HFFc6 (cell line): ENCODE measurements at places on chromosomes 4 and X.

DNA sequence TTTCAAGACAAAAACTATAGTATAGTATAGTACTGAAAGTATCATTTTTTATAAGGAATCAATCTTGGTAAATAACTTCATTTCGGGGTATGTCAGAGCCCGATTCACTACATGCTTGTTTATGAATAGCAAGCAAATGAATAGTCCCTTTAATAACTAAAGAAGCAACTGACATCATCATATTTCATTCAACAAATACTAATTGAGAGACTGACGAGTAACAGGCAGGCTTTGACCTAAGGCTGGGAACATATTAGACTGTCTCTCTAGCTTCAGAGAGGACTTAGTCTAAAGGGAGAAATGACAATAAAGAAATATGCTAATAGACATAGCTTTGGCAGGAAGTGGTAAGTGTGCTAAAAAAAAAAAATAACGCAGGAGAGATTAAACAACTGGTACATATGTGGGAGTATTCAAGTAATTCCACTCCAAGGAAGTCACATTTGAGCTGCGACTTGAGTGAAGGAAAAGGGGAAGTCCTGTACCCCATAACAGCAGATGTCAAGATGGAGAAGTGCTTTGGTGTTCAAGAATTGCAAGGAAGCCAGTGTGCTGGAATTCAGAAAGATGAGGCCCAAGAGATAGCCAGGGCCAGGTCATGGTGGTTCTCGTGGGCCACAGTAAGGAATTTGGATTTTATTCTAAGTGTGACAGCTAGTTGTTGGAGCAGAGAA, 284.9 kb downstream of the FBXO8 start:
- no peak for DNase-seq

DNA sequence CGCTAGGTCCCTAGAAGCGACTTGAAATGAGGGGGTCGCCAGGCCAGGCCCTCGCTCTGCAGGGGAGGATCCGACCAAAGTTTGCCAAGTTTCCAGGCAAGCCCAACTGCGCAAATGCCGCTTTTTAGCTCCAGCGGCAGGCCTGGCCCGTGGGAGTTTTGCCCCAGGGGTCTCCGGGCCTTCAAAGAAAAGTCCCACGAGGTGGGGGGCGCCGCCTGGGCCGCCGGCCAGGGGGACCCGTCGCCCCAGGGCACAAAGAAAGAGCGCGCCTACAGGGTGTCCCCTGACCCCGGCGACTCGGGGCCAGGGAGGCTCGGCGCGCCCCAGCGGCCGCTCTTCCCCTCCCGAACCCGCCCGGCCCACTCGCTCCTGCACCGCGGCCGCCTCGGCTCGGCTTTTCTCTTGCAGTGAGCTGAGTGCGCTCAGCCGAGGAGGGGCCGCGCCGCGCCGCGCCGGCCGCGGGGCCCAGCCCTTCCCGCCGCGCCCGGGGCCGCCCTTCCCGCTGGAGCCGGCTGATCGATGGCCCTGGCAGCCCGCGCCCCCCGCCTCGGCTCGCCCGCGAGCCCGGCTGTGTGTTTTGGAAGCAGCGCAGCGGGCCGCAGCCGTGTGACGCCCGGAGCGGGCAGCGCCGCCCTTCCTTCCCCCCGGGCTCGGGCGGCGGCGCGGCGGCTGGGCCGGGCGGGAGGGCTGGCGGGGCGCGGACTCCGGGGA, 754 bp upstream of the KLF3 start:
- DNase-seq: no peak

GRCh38 chrX:38402118-38402517, 49.7 kb downstream of the OTC start:
- DNase-seq: no peak

GRCh38 chr4:127211650-127212560, 420.9 kb upstream of the INTU start:
- no peak for DNase-seq

DNA sequence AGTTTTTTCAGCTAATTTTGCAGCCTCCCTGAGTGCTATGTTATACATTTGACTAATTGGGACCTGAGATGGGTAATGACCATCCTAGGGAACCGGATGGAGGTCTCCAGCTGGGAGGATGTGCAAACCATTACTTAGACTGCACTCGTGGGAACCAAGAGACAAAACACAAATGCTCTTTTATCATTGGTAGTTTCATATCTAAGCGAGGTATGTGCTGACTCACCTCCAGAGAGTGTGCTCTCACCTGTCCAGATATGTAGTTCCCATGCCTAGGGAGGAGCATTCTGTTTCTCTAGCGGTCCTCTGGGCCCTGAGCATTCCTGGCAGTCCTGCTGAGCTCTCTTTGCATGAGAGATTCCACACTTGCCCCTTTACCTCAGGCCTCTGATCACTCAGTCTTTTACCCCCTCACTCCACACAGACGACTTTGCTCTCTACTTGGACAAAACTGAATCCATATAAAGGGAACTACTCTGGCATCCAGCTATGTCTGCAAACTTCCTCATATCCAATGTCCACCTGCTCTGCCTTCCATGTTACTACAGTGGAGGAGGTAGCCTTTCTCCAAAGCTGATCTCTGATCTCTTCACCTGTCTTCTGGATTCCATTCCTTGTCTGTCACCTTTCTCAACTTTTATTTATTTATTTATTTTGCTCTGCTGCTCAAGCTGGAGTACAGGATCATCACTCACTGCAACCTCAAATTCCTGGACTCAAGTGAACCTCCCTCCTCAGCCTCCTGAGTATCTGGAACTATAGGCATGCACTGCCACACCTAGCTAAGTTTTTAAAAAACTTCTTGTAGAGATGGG, 88.4 kb downstream of the LRP2BP start:
- no peak for DNase-seq

GRCh38 chr4:39699687-39700409, 1.9 kb downstream of the UBE2K start:
- peak; percentile 61 for DNase-seq
